G401 (cell line): ENCODE measurements at places on chromosomes 7 and 10.

- DNase-seq: no peak
Observed at GRCh38 chr10:74156919-74157289, 5.9 kb downstream of the ADK start.

- DNase-seq: no peak
Observed at GRCh38 chr10:3945026-3945425, 160.0 kb upstream of the KLF6 start.

GRCh38 chr10:87865241-87865881, 1.9 kb downstream of the PTEN start:
- DNase-seq: no peak

DNA sequence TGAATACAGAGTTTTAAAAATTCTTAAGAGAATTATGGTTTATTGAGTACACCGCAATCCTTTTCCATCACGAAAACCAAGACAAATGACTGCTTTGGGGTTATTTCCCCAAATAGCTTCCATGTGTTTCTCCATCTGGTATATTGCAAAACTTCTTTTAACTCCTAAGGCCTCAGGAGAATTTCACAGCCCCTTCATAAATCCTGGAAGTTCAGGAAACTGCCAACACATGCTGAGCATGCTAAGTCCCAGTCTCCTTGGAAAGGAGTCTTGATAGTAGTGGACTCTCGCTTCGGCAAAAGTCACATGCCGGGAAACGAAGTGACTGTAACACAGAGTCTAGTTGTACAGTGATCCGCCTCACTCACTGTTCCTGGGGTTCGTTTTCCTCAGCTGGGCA, 88.1 kb upstream of the RSU1 start:
- DNase-seq: no peak

DNA sequence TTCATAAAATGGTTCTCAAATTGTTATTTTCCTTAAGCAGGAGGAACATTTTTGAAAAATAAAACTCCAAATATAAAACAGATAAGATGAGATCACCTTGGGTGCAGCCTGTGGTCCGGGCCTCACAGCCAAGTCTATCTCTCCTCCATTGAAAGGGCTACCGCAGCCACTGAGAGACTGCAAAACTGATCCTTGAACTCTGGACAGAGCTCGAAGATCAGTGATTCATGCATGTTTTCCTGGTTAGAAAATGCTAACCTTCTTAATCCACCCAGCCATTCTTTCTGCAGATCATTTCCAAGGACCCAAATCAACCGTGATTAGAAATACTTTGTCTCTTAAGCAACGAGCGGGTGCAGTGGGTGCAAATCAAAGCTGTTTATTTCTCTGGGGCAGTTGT, 378.8 kb downstream of the PLXDC2 start:
- no peak for DNase-seq

- DNase-seq: no peak
Observed at GRCh38 chr10:29555746-29556481, 78.9 kb downstream of the SVIL start.
